Dorsolateral prefrontal cortex (tissue), 122 donors: ENCODE measurements at places on chromosomes 2 and 18.

DNA sequence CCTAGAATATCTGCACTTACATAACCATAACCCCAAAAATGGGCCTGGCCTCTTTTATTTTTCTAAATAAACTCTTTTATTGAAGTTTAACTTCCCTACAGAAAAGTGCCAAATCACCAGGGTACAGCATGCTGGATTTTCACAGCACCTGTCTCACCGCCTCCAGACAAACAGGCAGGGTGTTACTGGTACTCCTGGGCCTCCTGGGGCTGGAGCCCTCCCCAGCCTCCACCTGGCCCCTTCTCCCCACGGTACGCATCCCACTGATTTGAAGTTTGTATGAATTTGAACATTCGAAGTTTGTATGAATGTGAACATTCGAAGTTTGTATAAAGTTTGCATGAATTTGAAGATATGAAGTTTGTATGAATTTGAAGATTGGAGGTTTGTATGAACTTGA lies 232.1 kb downstream of the NDUFA10 start:
- DNase-seq: no peak

- no peak for DNase-seq
These were observed 39.9 kb downstream of the STK17B start for GRCh38 chr2:196131384-196131937.

DNA sequence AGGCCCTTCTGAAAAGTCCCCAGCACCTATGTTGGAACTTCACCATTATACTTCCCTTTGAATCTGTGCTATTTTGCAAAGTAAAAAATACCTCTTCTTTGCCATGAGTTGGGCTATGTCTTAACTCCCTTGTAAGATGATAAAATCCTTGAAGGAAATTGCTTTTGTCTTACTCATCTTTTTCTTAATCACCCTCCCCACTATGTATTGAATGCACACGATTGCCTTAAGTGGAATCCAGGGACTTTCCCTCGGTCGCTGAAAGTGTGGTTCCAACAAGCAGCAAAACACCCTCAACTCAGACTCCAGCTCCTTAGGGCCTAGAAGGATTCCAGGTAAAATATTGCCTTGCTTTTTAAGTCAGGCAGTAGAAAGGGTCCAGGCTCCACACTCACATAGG lies 173.2 kb upstream of the ARL4C start:
- no peak for DNase-seq

DNA sequence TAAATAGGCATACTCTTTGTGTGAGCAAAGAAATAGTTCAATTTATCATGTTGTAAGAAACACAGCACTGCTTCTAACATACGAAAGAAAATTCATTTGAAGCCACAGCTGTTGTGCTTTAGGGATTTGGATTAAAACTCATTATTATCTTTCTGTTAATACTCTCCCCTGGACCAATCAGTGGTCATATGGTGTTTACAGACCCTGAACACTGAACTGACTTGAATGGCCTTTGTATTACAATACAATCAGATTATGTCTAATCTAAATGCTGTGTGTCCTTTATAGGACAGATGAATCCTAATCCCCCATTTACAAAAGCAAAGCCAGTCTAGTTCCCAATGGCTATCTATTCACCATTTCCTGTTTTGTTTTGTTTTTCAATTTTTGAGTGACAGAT lies 36.5 kb downstream of the ZNF385B start:
- no peak for DNase-seq

- DNase-seq: no peak
These were observed 2.9 kb upstream of the ADCYAP1 start for GRCh38 chr18:901761-902160.
